Brain (organoid and tissue), 16 donors: ENCODE measurements at places on chromosomes 5 and 9.

GRCh38 chr9:136666372-136667213 lies 3.9 kb downstream of the EGFL7 start:
- no peak for DNase-seq

- no peak for DNase-seq
Measured at GRCh38 chr9:109576762-109577161, 78.7 kb upstream of the PTPN3 start.

DNA sequence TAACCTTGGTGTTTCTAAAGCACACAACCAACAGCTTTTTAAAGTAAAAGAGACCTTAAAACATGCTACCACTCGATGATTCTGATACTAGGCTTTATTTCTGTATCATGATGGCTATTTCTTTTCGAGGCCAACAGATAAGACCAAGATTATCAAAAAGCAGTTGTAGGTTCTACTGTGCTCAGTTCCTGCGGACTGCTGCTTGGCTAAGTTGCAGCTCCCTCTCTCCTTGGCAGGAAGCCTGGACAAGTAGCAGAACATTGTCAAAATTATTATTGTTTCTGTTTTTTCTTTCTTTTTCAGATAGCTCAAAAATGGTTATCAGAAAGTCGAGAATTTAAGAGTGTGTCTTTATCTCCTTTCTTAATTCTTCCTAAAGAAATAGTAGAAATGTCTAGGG lies 607.6 kb downstream of the PTPRD start:
- no peak for DNase-seq

DNA sequence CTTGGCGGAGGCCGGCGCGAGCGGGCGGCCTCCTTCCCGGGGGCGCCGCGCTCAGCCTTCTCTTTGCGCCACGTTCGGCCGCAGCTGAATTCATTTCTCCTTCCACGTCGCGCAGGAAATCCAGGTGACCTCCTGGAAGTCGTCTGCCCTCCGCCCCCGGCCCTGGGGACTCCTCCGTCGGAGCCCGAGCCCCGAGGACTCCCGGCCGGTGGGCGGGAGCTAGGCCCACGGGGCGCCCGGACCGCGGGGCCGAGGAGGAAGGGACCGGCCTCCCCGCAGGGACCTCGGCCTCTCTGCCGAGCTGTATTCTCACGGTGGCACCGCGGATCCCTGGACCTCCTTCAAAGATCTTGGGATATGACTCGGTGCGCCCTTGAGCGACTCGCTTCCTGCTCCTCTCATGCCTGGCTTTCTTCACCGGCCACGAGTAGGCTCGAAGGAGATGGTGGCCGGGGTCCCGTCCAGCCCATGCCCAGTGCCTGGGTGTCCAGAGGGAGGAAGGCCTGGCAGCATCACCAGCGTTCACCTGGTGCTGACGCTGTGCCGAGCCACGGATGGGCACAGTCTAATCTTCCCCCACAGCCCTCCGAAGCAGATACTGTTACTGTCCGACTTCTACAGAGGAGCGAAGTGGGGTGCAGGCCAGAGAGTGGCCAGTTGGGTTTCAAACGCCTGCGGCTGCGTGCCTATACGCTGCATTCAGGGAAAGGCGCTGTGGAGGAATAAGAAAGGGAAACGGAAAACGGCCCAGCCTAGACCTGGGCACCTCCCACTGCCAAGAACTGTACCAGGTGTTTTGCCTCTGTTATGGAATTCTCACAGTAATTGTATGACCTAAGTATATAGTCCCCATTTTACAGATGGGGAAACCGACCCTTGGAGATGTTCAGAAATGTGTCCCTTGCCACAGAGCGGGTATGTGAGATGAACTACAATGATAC lies 47.3 kb downstream of the PAX5 start:
- DNase-seq: no peak

GRCh38 chr5:176916337-176916736 lies 17.2 kb upstream of the HK3 start:
- DNase-seq: no peak

- DNase-seq: no peak
Measured at GRCh38 chr9:5485378-5486085, 24.8 kb upstream of the PDCD1LG2 start.

- peak; percentile 43 for DNase-seq
Measured at GRCh38 chr5:120655828-120656435, 191.8 kb downstream of the PRR16 start.

DNA sequence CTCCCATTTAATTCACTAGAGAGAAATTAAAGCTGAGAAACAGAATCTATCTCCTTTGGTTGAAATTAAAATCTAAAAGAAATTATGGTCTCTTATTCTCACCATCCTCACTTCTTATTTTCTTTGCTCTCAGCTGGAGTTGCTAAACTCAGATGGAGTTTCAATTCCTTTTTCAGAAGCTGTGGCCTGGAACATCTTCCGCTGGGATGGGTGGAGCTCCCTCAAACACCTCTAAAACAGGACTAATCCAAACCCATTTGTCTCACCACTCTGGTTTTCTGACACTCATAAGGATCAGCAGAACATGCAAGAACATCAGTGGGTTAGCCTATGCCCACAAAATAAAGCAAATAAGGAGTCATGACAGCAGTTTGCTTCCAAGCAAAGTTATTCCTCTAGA lies 39.6 kb upstream of the CEP78 start:
- no peak for DNase-seq

DNA sequence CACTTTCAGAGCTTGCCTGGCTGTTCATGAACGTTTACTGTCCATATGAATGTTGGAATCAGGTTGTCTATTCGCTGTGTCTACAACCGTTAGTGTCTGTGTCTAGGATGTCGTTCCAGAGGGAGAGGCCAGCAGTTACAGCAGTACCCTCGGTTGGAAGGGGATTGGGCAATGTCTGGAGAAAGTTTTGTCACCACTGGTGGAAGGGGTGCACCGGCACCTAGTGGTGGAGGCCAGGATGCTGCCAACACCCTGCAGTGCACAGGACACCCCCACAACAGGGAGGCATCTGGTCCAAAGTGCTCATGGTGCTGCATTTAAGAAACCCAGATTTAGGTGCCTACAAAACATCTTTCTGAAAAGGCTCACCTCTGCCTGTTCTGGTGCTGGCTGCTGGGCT lies 220.7 kb downstream of the FANCC start:
- no peak for DNase-seq

DNA sequence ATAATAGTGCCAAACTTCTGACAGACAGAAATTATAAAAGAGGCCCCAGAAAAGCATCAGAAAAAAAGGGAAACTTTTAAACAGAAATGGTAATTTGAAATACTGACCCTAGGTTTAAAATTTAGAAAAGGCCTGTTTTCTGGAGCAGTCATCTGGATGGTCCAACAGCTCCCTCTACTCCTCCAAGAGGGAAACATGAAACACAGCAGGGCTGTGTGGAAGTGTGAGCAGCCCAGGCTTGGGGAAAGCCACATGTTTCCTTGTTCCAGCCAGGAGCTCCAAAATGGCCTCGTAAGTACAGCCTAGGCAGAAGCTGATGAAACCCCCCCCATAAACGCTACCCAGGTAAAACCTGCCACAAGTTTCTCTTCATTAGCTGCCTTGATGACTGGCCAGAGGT lies 499.3 kb upstream of the ADAMTS16 start:
- peak; percentile 44 for DNase-seq

- DNase-seq: peak; percentile 9
Measured at GRCh38 chr5:38783011-38783561, 62.7 kb upstream of the OSMR start.

DNA sequence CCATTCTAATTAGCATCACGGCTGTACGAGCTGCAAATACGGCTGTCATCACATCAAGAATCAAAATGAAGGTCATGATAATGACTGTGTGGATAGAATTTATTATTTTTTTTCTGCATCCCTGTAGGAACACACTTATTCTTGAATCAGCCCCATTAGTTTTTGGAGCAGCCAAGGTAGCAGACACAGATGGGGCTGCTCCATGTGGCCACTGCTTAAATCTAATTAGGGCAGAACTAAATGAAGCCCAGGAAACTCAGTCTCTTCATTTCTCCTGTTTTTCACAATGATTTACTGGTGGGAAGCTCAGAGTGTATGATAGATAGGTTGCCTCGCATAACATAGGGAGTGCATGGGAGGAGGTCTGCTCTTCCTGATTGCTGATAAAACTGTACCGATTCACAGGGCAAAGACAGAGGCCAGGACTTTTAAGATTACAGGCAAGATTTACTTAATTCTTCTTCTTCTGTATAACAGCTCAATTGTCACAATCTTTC lies 275.5 kb downstream of the GLIS3 start:
- DNase-seq: peak; percentile 44

DNA sequence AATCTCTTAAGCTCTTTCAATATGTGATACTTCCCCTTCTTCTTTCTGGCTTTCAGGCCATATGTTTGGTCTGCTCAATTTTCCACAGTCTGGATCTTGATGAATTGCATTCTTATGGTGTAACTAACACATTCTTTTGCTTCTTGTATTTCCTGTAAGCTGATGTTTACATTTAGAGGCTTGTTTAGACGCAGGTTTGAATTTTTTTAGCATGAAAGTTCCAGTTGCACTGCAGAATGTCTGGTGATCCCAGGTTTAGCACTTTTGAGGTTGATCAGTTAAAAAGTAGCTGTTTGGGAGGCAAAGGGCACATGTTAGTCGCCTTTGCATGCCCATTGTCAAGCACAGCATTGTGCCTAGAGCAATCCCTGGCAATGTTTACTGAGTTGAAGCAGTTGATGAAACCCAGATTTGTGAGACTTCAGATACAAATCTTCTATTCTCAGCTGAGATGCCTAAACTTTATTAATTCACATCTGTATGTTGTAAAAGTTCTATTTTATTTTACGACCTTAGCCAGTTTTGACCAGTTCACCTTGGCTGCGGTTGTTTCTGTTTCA lies 59.6 kb upstream of the SPATA31C2 start:
- no peak for DNase-seq

DNA sequence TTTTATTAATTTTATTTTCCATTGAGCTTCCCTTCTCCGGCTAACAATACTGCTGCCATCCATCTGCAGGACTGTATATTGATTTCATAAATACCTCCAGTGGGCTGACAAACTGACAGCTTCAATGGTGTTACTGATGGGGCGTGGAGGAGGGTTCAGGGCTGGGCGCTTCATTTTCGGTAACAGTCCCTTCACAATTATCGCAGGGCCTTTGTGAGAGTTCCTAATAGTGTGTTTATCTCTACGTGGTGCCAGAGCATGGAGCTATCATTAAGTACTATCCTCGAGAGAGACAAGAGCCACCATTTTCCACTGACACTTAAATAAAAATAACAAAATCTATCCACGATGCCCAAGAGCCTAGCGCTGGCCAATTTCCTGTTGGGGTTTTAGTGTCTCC lies 307.0 kb upstream of the PANK3 start:
- no peak for DNase-seq

DNA sequence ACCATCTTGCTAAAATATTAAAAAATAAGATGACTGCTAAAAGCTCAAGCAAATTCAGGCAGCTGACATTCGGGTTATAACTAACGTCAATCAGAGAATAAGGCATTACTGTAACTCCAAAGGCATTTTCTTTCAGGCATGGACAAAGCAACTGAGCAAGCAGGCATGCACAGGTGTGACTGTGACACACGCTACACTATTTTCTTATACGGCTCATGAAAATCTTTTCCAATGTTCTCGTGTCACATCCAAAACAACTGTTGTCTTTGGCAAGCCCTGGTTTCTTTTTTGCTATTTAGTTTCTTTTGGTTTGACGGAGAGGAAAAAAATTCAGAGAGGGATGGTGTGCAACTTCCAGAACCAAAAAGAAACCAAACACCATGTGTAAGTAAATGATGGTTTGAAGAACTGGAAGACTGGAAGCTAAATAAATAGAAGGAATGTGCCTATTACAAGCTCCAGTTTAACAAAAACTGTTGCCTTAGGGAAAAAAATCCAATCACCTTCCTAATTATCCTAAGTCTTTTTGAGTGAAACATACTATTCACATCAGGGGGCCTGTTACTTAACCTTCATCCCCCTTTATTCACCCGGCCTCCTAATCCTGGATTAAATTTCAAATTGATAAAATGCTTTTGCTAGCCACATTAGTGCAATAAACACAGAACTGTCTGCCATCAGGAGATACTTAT lies 277.6 kb downstream of the PSAT1 start:
- DNase-seq: peak; percentile 42

GRCh38 chr5:37494756-37495155 lies 115.6 kb downstream of the WDR70 start:
- DNase-seq: no peak

DNA sequence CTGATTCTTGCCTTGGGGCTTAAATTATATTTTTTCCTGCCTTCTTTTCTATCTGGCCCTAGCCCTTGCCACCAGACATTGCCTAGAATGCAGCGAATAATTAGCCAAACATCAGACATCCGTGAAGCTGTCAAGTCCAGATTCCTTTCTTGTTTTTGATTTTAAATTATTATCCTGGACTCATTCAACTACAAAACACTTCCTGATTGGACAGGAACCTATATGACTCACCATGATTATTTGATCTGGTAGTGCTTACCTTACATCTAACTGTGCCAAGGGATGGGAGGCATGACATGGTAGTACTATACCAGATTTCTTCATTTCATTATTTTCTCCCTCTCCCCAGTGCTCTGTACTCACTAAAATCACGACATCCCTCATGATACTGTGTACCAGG lies 829.6 kb downstream of the TLR4 start:
- no peak for DNase-seq

GRCh38 chr5:1513326-1514026 lies 10.3 kb downstream of the LPCAT1 start:
- DNase-seq: no peak

DNA sequence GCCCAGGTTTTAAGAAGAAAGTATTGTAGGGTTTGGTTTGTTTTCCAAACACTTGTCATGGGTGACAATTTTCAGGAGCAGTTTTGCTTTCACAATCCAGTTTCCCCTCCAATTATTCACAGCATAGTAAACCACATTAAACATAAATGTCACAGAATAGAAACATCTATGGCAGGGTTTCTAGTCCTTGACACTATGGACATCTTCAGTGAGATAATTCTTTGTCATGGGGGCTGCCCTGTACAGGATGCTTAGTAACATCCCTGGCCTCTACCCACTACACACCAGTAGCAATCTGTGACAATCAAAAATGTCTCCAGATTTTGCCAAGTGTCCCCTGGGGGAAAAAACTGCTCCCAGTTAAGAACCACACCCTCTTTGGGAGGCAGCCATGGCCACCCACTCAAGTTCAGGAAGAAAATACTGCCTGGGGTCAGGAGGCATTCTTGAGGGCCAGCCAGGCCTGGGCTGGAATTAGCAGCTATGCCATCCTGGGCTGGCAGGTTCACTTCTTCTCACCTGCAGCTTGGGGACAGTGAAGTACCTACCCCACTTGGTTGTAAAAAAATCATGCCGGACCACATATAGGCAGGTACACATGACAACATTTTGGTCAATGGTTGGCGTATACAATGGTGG lies 116.3 kb downstream of the HSD17B3 start:
- DNase-seq: no peak

DNA sequence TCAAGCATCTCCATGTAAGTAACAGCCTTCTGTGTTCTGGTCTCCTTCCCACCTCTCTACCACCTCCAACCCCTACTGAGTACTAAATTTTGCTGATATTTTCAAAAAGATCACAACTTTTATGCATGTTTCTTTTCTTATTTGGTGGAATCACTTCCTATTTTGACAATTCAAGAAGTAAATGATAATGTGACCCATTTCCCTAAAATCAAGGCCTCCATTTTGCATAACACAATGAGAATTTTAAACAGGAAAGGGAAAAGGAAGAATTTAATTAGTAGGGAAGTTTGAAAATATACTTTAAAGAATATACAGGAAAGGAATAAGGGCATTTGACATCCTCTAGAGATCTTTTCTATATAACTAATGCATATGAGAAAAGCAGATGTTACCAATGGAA lies 212.9 kb upstream of the RASA1 start:
- no peak for DNase-seq
